ENCODE measurements at places on chromosomes 1 and 21. TPM values are rescaled to one million over a fixed set of nuclear protein-coding genes. Genes with fewer than 3 reads are reported as not detected.

DNA sequence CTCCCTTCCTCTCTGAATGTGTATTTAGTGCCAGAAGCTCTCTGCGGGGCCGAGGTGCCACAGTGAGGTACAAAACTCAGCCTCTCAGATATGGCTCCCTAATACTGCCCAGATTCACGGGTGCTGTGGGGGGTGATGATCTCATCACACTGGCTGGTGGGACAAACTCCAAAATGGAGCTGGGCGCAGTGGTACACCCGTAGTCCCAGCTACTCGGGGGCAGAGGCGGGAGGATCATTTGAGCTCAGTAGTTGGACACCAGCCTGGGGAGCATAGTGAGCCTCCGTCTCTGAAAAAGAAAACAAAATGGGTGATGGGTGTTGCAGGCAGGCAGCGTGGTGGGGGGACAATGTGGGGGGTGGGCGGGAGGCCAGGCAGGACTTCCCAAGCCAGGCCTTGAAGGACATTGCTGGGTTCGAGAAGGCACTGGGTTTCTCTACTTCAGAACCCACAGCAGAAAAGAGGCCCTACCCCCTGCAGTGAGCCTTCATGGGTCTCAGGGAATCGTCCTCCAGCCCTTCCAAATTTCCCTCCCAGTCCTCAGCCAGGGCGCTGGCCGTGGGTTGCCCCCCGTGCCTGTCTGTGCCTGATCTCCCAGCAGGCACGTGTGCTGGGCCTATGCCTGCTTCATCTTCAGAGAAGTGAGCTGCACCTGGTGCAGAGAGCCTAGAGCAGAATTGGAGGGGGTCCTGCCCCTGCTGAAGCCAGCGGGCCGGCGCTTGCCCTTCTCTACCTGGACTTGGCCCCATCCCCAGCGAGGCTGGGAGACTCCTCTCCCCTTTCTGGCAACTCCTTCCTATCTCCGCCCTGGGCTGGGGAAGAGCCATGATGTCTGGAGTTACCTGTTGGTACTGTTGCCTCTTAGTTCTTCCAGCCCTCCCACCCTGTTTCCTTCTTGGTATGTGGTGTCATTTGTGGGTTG lies 14.0 kb downstream of the H6PD start:
- DNase-seq = no peak

- peak; percentile 56 for DNase-seq
Measured at GRCh38 chr1:228378090-228378872, 28.4 kb downstream of the TRIM11 start.

- DNase-seq = no peak
Measured at GRCh38 chr1:12665511-12665910, 21.6 kb downstream of the AADACL4 start.

DNA sequence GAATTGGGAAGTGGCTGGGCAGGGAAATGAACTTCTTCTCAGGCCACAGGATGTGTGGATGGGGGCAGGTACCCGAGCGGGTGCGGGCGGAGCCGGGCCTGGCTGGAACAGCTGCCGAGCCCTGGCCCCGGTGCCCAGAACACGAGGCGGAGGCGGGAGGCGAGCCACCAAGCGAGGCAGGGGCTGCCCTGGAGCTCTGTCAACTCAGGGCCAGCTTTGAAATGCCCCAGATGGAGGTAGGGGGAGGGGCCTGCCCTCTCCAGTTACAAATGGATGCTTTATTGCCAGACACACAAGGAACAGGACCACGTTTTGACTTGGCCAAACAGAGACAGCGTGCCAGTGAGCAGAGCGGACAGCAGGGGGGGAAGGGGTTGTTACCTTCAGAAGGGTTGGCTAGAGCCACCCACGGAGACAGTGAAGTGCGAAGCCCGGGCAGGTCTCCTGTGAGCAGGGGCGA lies 240.4 kb downstream of the SDCCAG8 start:
- no peak for DNase-seq

DNA sequence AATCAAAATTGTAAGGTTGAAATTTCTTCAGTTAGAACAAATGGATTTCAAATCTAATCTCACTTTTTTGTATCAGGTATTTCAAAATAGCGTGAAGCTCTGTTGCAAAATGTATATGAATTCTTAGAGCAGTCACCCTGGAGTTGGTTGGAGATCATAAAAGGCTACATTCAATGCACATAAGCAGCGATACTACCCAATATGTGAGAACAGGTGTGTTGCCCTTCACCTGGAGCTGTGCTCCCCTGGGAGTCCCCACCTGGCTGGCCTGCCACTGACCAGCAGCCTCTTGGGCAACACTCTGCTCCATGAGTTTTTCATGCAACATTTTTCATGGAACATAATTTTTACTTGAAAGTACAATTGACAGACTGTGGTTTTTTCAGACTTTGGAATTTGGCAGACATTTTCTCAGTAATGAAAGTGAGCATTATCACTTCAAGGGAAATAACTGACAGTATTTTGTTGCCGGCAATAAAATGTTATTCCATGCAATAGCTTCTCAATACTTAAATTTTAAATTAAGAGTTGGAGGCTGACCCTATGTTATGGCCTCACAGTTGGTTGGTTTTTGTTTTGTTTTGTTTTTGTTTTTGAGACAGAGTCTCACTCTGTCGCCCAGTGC lies 95.1 kb downstream of the ST3GAL3 start:
- DNase-seq = no peak

Gene CD1C
- total RNA-seq = not detected

Data from myocyte (in vitro differentiated cells).